Fibroblast of gingiva (primary cell): ENCODE measurements at places on chromosomes 6 and 20.

GRCh38 chr20:24683676-24684075 lies 214.2 kb downstream of the SYNDIG1 start:
- no peak for DNase-seq

- peak; percentile 92 for DNase-seq
Measured at GRCh38 chr6:140051521-140052512, 677.4 kb upstream of the CITED2 start.

DNA sequence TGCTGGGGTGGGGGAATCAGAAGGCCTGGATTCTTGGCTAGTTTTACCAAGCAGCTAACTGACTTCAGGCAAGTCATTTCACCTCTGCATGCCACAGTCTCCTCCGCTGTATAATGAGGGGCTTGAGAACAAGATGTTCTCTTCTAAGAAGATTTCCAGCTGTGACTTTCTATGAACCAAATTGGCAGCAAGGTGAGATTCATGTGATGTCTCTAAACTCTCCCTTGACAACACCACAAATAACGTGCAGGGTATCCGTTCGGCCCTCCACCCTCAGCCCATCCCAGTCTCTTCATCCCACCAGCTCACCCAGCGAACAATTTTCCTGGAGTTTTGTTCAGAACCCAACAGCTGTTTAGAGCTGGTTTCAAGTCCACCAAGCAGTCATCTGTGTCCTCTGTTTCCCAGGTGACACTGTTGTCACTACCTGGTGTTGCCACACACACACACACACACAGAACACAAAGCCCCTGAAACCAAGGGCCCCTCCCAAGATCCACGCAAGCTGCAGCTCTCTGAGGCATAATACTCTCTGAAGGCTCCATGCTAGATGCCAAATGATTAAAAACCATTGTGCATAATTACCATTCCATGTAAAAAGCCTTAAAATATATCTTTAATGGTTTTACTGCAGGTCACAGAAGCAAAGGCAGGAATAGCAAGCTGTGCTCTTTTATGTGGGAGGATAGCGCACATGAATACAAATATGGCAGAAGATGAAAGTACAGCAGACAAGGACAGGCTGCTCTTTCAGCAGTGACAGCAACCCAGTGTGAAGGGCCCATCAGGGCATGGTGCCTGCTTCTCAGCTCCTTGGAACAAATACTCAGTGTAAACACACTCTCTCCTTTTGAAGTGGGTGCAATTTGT lies 48.2 kb downstream of the ARHGAP18 start:
- DNase-seq, result no peak

GRCh38 chr20:9147547-9148024 lies 78.7 kb downstream of the PLCB4 start:
- peak; percentile 85 for DNase-seq

- DNase-seq, result no peak
Measured at GRCh38 chr6:157880534-157880933, 57.5 kb downstream of the SNX9 start.

GRCh38 chr6:36920049-36920448 lies 34.3 kb downstream of the C6orf89 start:
- DNase-seq, result no peak

- DNase-seq, result no peak
Measured at GRCh38 chr6:116206231-116206903, 47.5 kb downstream of the TSPYL4 start.

DNA sequence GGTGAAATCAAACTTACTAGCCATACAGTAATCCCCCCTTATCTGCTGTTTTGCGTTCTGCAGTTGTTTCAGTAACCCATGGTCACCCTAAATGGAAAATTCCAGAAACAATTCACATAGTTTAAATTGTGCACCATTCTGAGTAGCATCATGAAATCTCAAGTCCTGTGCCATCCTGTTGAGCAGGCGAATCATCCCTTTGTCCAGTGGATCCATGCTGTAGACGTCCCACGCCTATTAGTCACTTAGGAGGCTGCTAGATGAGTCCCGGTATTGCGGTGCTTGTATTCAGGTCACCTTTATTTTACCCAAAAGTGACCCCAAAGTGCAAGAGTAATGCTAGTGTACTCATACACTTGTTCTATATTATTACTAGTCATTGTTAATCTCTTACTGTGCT lies 46.4 kb downstream of the HECA start:
- no peak for DNase-seq

- DNase-seq, result no peak
Measured at GRCh38 chr6:92289831-92290230, 1129.5 kb downstream of the EPHA7 start.

- no peak for DNase-seq
Measured at GRCh38 chr6:33213166-33213988, 5.1 kb downstream of the RING1 start.

DNA sequence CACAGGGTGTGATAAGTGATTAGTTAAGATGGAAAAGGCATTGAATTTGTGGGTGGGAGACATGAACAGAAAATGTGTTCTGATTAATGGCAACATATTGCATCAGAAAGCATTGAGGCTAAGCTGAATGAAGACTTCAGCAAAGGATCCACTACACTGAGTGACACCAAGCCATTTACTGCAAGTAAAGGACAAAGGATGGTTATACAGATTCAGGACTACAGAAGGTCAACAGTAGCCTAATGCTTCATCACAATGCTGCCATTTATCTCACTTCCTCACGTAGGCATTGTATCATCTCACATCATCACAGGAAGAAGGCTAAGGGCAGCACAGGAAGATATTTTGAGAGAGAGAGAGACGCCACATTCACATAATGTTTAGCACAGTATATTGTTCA lies 398.2 kb downstream of the COL12A1 start:
- no peak for DNase-seq

GRCh38 chr6:151655099-151655498 lies 152.4 kb upstream of the ESR1 start:
- no peak for DNase-seq

DNA sequence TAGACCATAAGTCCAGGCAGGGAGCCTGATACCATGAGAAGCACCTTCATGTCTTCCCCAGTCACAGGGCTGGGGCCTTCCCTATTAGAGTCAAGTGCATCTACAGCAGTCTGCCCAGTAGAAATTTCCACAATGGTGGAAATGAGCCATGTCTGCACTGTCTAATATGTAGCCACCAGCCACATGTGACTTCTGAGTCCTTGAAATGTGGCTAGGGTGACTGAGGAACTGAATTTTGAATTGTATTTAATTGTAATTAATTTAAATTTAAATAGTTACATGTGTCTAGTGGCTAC lies 300.2 kb downstream of the CLIC5 start:
- DNase-seq, result no peak

GRCh38 chr6:8731874-8732273 lies 296.5 kb upstream of the SLC35B3 start:
- no peak for DNase-seq

DNA sequence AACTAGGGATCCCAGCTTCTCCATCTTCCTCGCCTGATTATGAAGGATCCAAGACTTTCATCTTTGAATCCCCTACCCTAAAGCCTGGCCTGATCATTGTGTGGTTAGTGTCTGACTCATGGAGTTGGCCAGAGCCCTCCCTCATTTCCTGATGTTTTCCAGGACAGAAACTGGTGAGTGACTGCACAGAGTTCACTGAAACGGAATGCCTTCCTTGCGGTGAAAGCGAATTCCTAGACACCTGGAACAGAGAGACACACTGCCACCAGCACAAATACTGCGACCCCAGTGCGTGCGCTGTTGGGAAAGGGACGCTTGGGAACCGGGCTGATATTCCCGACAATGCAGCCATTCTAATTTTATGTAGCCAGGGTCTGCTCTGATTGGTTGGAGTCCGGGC lies 4.0 kb downstream of the CD40 start:
- DNase-seq, result peak; percentile 13

DNA sequence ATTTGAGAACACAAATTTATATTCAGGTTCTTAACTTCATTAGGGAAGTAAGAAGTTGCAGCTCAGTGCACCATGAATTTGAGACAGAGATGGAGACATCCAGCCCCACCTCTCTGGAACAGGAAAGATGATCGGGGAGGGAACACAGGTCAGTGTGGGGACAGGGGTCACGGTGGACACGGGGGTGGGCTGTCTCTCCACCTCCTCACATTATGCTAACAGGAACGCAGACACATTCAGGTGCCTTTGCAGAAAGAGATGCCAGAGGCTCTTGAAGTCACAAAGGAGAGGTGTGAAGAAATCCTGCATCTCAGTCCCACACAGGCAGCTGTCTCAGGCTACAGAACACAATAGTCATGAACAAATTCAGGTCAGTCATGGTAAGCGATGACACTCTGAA lies 3.1 kb downstream of the HLA-C start:
- no peak for DNase-seq

DNA sequence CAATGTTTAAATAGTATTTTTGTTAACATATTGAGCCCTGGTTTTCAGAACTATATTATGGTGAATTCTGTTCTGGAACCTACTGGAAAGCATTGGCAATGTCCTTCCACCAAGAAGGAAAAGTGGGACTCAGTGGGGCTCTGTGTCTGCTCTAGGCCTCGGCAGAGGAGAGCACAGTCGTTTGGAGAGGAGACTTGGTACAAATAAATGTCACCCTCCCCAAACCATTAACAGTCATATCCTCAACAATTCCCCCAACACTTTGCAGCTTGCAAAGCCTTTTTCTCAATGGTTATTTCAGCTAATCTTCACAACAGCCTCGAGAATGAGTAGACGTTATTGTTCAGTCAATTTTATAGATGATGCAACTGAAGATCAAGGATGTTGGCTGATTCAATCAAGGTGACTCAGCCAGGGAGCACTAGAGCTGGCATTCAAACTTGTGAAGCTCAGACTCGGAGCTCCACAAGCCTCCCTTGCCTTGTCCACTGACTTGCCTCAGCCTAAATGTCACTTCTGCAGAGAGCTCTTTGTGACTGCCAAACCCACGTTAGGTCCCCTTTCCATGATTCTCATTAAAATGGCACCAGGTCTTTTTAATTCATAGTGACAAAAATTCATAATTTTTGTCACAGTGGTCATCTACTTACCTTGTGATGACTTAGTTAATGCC lies 60.6 kb downstream of the TOX2 start:
- DNase-seq, result peak; percentile 53

DNA sequence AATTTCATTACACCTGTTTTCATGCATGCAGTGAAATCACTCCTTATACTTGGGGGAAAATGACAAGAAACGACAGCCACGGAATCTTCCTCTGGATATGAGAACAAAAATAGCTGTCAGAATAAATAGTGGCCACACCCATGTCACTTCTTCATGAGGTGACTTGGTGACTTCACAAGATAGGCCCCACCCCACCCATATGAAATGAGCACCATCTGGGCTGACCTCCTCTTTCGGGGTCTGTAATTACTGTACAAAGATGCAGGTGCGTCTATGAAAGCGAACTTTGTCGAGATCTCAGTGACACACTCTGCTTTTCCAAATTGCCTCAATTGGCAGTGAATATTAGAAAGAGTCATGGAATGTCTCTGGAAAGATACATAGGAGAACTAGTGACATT lies 184.2 kb upstream of the CCN2 start:
- DNase-seq, result no peak

GRCh38 chr20:10093087-10093591 lies 58.4 kb downstream of the ANKEF1 start:
- peak; percentile 58 for DNase-seq

GRCh38 chr6:21653905-21654304 lies 60.4 kb downstream of the SOX4 start:
- no peak for DNase-seq

DNA sequence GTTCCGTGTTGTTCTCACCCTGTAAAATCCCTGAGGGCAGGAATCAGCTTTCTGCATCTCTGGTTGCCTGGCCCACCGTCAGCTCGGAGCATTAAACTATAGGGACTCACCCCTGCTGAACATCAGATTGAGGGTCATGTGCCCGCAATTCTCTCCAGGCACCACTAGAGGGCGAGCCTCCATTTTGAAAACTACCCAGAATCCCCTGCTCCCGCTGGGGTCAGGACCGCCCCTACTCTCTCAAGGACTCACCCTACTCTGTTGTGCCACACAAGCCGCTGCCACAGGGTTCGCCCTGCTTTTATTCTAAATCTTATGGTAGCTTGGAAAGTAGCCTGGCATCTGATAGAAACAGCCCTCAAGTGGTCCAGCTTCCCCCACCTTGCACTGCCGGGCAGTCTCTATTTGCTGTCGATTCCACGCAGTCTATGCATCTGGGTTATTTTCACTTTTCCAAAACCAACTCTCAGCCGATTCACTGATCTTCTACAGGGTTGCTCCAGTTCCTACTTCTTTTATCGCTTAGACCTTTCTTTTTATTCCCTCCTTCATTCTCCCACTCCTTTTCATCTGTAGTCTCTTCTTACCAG lies 244.1 kb upstream of the QKI start:
- DNase-seq, result no peak

GRCh38 chr20:33702861-33703260 lies 16.7 kb upstream of the E2F1 start:
- DNase-seq, result no peak

DNA sequence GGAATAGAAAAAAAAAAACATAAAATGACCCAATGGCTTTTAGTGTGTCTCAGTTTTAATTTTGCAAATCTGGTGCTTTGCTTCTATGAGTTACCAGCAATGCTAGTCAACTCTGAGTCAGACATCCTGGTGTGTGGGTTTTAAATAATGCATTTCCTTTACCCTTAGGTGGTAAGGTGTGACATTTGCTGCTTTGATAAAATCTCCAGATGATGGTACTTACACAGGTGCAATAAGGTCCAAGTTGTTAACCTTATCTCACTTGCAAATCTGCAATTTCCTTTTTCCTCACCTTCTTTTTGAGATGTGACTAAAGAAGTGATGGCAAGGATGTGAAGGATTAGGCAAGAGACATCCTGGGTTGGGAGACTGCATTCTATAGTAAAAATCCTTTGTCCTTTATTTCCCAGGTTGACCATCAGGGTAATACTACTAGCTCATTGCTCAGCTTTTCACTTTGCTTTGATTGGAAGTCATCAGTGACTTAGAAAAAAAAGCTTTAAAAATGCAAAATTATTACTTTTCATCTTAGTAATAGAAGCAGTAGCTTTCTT lies 818.5 kb upstream of the FLRT3 start:
- DNase-seq, result no peak

DNA sequence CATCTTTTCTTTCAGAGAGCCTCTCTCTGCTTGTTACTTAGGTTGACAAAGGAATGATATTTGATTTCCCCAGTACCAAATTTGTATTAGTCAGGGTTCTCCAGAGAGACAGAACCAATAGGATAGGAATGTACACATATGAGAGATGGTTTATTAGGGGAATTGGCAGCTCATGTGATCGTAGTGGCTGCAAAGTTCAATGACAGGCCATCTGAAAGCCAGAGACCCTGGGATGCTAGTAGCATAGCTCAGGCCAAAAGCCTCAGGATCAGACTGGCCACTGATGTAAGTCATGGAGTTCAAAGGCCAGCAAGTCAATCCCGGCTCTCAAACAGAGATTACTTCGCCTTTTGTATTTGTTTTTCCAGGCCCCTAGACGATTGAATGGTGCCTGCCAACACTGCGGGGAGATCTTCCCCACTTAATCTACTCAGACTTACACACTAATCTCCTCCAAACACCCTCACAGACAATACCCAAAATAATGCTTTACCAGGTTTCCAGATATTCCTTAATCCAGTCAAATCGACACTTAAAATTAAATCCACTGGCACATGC lies 215.5 kb downstream of the ALDH8A1 start:
- no peak for DNase-seq

GRCh38 chr6:49550492-49551077 lies at the start of gene C6orf141:
Gene C6orf141, plus strand, starts transcription at chr6:49550668. Its CDS starts 125 bp downstream, at chr6:49550793.
- DNase-seq, result no peak
